Breast epithelium (tissue), 4 donors: ENCODE measurements at places on chromosomes 16 and 17. TPM values are rescaled to one million over a fixed set of nuclear protein-coding genes. Genes with fewer than 3 reads are reported as not detected.

Gene NPW
- total RNA-seq = not detected

Gene TCAP
- total RNA-seq = 0.48 TPM

Gene TMEM132E
- total RNA-seq = under 0.01 TPM

Gene TXNDC11
- 53.7 TPM for total RNA-seq

Gene MARVELD3
- total RNA-seq = 21.5 TPM

Gene OSGIN1
- 3.3 TPM for total RNA-seq

Gene CRHR1
- 1.6 TPM for total RNA-seq

Gene SRL
- 0.98 TPM for total RNA-seq

Gene TMIGD1
- total RNA-seq = 1.6 TPM

Gene KLHL10
- total RNA-seq = not detected

Gene FBXO39
- not detected for total RNA-seq

Gene LDHD
- total RNA-seq = 17.6 TPM

Gene SLC25A11
- 38.8 TPM for total RNA-seq

Gene TMEM114
- not detected for total RNA-seq

Gene B4GALNT2
- 0.15 TPM for total RNA-seq

Gene TRPV3
- 1.1 TPM for total RNA-seq

Gene TADA2A
- 14.7 TPM for total RNA-seq

Gene SLC52A1
- total RNA-seq = 0.32 TPM

Gene KRT31
- not detected for total RNA-seq
